ENCODE measurements at places on chromosomes 3 and 15.

GRCh38 chr3:20047976-20048883, 8.0 kb downstream of the KAT2B start:
- no peak for DNase-seq

DNA sequence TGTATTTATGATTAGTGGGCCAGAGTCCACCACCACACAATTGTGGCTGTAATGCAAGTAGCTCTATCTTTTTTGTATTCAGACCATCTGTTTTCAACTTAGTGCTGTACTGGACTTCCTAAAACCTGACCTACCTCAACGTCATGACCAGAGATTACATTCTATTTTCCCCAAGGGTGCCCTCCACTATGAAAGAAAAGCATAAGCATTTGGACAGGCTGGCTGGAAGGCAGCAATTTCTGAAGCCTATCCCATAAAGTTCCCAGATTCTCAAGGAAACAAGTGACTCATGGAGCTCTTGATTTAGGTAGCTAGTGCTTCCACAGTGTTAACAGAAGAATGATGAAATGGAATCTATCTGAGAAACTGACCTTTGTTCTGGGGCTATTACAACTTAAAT, 75.8 kb downstream of the COL8A1 start:
- DNase-seq: no peak

GRCh38 chr3:134149286-134149685, 101.4 kb downstream of the RYK start:
- no peak for DNase-seq

DNA sequence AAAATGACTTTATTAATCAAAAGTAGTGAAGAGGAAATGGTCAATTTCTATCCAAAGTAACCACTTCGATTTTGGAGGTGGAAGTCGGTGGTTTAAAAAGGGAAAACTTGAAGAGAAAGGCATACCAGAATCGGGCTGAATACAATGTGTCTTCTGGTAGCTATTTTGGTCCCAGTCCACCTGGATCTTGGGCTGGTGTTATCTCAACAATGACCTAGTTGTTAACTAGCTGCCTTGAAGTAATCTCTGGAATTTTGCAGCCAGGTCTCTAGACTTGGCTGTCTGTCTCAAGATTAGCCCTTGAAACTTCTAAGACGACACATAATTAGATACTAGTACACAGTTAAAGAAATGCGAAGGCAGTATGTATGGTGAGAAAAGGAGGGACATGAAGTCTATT, 409.8 kb downstream of the GRM7 start:
- no peak for DNase-seq

DNA sequence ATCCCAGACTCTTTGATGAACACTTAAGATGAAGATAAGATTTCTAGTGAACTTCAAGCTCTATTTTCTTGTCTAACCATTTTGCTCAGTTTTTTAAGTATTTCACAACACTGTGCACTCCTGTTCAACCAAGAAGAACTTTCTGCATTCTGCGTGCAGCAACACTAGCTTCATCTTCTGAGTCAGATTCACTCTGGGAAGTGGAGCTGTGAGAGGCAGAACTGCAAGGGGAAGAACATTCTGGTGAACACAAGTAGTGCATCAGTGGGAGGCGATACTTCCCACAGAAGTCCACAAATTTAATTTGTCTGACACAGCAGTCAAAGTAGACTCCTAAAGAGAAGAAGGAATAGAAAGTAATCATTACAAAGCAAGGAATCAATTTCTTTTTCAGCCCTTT, 18.1 kb downstream of the LRRC58 start:
- DNase-seq: no peak

DNA sequence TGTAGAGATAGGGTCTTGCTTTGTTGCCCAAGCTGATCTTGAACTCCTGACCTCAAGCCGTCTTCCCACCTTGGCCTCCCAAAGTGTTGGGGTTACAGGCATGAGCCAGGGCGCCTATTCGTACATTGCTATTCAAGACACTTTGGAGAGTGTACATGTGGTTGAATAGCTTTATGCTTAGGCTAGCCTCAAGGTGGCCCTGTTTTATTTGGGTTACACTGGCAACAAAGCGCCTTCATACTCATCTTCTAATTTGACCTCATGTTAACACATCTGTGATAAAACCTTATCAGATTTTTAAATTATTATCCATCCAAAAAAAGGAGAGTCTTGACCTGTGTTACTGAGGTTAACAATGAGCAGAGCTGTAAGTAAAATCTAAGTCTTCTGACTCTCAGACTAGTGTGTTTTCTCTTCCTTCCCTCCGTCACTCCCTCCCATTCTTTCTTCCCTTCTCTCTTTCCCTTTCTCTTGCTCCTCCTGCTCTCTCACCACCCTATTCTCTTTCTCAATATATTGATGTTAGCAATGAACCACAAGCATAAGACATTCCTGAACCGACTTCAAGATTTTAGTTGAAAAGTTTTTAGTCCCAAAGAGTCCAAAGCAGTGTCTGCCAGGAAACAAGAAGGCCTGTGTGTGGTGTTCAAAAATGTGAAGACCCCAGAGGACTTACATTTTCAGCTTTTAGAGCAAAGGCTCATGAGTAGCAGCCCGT, 603.7 kb upstream of the CFAP20DC start:
- no peak for DNase-seq

- DNase-seq: no peak
Observed at GRCh38 chr3:191333298-191333880, 3.1 kb upstream of the UTS2B start.

DNA sequence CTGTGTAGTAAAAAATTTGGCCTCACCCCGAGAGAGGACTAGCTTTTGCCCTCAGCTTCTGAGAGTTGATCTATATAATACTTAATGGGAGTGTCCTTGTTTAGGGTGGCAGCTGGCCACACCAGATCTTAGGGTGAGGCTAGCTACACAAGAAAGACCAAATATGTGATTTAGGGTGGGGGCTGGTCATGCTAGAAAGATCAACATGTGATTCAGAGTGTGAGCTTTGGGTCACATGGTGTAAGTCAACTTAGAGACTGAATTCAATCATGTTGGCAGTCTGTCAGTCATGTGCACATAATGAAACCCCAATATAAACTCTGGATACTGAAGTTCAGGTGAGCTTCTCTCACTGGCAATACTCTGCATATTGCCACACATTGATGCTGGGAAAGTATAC, 120.7 kb upstream of the DAZL start:
- DNase-seq: no peak

DNA sequence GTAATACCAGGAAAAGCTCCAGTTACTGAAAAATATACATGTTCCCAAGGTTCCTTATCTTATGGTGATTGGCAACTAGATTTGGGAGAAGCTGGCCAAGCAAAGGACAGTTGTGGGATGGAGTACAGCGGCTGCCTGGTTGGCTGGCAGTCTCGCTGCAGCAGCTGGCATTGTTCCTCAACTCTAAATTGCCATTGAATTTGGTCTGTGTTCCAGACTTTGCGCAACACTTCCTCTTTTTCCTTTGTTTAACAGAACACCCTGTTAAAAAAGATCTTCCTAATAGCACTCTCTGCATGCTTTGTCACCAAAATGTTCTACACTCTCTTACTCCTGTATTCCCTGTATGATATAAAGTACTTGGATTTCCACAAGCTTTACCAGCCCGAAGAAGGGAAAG, 420.6 kb upstream of the RBMS3 start:
- DNase-seq: no peak

DNA sequence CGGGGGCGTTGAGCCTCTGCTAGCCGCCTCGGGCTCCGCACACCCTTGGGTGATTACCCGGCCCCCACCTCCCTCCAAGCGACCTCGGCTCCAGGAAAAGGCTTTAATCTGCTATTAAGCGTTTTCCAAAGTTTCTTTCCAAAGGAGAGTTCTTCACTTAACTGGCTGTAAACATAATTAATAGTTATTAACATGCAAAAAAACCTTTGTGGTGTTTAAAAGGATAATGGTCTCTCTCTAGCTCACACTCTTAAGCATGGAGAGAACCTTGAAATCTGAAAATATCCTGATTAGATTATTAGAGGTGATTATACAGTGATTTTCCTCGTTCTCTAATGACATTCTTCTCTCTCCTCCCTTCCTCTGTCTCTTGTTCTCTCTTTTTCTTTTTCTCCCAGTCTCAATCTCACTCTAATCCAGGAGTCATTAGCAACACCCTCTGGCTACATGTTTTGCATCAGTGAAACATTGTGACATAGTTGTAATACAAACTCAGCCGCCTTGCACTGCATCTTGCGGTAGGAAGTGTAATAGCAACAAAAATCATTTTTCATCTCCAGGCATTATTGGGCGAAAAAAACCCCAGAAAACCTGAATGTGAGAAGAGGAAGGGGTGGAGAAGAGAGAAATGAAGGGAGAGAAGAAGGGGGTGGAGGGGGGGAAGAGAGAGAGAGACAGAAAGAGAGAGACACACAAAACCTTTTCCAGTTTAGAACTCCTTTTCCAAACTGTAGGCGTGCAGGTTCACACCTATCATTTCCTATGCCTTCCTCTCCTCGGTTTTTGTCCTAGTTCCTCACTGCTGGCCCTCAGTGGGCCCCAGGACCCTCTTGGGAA, 24.4 kb downstream of the NR2F2 start:
- no peak for DNase-seq

GRCh38 chr3:183536238-183536880, 19.1 kb downstream of the KLHL6 start:
- DNase-seq: no peak
